AML-193 (cell line): ENCODE measurements at places on chromosomes 1 and 21.
A peak's percentile ranks its signal among the peaks of the same experiment; 100 is the strongest.

GRCh38 chr1:97308131-97308530 lies 586.5 kb downstream of the PTBP2 start:
- no peak for DNase-seq

DNA sequence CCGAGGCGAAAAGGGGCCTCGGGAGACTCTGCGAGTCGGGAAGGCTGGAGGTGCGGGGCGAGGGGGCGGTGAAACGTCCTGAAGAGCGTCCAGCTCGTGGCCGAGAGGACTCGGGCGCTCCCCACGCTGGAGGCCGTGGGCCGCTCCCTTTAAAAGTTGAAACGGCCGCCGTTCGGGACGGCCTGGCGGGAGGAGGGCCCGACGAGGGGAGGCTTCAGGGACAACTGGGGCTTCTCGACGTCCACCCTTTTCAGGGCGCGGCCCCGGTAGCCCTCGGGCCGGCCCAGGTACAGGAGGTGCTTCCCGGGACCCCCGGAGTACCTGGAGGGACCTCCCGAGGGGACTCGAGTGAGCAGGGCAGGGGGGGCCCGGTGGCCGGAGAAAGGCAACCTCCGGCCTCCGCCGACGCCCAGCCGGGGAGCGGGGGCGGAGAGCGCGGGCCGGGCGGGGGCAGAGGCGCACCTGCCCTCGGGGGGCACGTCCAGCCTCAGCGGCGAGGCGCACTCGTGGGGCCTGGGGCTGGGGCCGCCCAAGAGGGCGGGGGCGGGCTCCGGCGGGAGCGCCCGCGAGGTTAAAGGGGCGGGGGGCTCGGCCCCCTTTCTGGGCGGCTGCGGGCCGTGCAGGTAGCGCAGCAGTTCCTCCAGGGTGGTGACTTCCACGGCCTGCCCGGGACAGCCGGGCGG lies 14.0 kb downstream of the SEMA6C start:
- DNase-seq, result no peak

DNA sequence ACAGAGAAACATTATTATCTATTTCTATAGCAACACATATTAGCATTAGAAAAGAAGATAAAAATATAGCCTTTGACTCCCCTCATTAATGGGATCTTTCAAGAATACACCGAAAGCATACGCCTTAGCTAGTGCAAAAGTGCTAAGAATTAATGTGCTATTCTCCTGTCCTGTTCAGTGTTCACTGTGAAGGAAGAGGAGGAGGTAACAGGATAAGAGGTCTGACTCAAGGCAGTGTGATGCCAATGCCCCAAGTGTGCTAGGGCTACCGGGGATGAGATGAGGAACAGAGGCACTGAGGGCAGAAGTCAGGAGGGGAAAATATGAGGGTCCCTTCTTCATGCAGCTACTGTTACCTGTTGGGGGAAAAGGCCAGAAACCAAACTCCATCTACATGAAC lies 43.5 kb downstream of the USP24 start:
- DNase-seq, result no peak

GRCh38 chr1:239428120-239428710 lies 41.8 kb downstream of the CHRM3 start:
- no peak for DNase-seq

- no peak for DNase-seq
These were observed 49.1 kb downstream of the DMAP1 start for GRCh38 chr1:44262414-44262813.

DNA sequence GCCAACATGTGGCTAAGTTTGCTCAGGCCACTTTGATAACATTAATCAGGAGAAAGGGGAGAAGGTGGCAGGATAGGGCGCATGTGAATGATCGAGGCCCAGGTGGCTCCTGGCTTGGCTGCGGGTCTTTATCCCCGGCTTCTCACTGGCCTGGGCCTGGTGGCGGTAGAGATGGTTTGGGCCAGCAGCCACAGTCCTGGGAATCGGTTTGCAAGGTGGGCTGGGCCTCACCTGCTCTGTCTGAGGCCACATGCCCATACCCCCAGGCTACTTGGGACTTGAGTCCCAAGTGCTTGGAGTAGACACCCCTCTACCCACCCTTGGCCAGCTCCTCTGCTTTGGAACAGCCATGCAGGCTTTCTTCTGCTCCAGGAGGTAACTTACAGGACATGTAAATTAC lies 49.7 kb upstream of the DISP3 start:
- DNase-seq, result no peak

GRCh38 chr1:21751281-21751680 lies 31.7 kb downstream of the USP48 start:
- DNase-seq, result no peak

GRCh38 chr1:175167861-175168260 lies 24.7 kb downstream of the KIAA0040 start:
- DNase-seq, result no peak

- DNase-seq, result no peak
These were observed 8.3 kb downstream of the PADI1 start for GRCh38 chr1:17213148-17213781.

GRCh38 chr1:43866201-43866600 lies 67.4 kb upstream of the ARTN start:
- no peak for DNase-seq

GRCh38 chr1:21295002-21295401 lies 4.7 kb upstream of the ECE1 start:
- no peak for DNase-seq

DNA sequence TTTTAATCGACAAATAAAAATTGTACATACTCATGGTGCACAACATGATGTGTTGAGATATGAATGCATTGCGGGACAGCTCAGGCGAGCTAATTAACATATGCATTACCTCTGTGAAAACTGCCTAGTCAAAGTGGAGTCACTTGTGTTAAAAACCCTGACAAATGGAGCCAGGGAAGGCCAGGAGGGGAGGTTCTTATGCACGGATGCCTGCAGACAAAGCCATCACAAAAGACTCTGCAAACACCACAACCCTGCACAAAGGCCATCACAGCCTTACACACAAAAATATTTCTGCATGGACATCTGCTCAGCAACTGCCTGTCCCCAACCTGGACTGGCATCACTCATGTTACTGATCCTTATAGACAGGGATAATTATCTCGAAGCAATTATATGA lies 204.4 kb upstream of the AJAP1 start:
- no peak for DNase-seq

GRCh38 chr1:241589521-241589920 lies 50.6 kb downstream of the CHML start:
- DNase-seq, result no peak

- peak; percentile 66 for DNase-seq
These were observed 351.3 kb upstream of the RUNX1 start for GRCh38 chr21:35400233-35400939.

DNA sequence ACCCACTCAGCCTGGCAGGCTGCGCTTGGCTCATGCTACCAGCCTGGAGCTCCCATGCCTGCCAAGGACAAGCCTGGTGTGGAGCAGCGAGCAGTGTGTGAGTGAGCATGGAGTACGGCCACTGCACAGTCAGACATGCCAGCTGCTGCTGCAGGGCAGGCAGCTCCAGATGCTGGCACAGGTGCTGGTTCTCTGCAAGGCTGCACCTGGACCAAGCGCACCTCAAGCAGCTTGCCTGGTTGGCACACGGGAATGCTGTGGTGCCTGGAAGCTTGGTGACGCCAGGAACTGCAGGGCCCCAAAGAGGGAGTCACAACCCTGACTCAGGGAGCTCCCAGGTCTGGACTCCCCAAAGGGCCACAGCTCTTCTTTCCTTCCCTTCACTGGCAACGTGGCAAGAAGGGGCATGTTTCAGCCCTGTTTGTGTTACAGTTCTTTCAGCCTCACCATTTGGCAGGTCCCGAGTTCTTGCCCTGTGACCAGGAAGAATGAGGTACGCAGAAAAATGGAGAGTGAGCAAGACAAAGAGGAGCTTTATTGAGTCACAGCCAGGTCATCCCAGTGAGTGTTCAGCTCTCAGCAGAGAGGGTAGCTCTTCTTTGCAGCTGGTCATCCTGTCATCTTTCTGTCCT lies 26.1 kb downstream of the ACOT7 start:
- no peak for DNase-seq

DNA sequence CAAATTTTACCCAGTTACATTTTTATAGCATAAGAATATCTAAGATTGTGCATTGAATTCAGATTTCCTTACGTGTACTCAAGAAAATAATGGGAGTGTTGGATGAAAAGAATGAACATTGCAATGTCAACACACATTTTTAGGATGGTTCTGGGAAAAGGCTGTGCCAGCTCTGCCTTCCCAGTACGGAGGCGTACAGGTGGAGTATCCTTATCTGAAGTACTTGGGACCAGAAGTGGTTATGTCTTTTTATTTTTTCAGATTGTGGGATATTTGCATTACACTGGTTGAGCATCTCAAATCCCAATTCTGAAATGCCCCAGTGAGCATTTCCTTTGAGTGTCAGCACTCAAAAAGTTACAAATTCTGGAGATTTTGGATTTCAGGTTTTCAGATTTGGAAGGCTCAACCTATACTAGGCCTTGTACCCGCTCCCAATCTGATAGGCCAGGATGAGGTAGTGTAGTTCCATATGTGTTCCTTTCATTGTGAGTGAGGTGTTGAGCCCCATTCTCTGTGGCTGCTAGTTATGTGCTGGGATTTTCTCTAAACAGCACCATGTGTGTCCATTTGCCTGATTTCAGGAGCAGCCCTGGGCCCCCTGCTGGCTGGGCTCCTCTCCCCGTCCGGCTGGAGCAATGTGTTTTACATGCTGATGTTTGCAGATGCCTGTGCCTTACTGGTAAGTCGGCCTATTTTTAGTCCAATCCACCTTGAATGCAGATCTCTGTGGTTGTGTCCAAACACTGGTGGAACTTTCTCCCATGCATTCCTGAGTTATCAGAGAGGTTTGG lies 60.8 kb downstream of the SLC37A1 start:
- DNase-seq, result no peak

DNA sequence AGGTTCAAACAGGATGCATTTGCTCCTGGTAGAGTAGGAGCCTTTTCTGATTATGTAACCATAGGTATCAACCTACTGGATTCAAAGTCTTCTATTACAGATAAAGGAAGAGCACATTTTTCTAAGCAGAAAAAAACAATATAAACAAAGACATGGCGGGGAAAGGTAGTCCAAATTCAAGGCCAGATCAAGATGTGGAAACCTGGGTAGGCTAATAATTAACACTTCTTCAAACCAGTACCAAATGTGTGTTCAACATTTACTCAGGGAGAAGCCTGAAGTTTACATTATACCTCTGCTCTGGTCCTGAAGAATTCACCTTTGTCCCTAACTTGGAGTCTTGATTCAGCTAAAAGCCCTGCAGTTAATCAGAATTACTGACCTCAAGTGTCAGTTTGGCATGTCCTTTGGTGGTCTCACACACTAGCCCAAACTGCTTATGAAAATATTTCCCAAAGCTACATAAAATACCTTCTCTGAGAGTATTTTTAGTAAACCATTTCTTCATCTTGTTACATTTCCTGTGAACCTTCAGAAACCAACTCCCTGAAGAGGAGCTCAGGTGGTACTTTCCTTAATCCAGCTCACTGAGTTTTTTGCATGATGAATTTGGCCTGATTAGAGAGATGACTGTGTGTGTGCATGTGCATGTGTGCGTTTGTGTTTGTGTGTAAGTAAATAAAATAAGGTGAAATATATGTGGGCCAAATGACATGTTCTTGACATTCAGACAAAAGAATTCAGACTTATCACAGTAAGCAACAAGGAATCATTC lies 70.2 kb downstream of the TOR3A start:
- DNase-seq, result no peak

- DNase-seq, result no peak
These were observed 321.2 kb downstream of the HLX start for GRCh38 chr1:221200464-221200863.

DNA sequence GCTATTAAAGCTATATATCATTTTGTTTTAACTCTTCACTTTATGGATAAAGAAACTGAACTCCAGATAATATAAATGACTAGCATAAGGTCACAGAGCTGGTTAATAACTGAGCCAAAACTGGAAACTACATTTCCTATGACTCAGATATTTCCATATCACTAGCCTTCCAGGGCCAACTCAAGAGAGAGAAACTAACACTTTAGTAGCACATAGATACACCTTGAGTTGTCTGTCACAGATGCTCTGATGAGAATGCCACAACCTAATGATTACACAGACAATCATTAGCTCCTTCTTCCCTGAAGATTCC lies 40.7 kb downstream of the NME7 start:
- DNase-seq, result no peak

- no peak for DNase-seq
These were observed 390.5 kb upstream of the LYPLAL1 start for GRCh38 chr1:218783131-218783530.

- DNase-seq, result no peak
These were observed 11.8 kb downstream of the KCNK2 start for GRCh38 chr1:215094381-215094780.
